WTC11 (cell line): ENCODE measurements at places on chromosomes 6 and 20. TPM values are rescaled to one million over a fixed set of nuclear protein-coding genes. Genes with fewer than 3 reads are reported as not detected.

- no peaks in the 10 kb centered on the region for H3K36me3 ChIP-seq
- H3K27ac ChIP-seq: peak overlapping the region; percentile 66
- peak; percentile 21 for DNase-seq
- peak overlapping the region; percentile 45 for H3K4me3 ChIP-seq
Measured at GRCh38 chr6:6293317-6293716, 27.1 kb downstream of the F13A1 start.

DNA sequence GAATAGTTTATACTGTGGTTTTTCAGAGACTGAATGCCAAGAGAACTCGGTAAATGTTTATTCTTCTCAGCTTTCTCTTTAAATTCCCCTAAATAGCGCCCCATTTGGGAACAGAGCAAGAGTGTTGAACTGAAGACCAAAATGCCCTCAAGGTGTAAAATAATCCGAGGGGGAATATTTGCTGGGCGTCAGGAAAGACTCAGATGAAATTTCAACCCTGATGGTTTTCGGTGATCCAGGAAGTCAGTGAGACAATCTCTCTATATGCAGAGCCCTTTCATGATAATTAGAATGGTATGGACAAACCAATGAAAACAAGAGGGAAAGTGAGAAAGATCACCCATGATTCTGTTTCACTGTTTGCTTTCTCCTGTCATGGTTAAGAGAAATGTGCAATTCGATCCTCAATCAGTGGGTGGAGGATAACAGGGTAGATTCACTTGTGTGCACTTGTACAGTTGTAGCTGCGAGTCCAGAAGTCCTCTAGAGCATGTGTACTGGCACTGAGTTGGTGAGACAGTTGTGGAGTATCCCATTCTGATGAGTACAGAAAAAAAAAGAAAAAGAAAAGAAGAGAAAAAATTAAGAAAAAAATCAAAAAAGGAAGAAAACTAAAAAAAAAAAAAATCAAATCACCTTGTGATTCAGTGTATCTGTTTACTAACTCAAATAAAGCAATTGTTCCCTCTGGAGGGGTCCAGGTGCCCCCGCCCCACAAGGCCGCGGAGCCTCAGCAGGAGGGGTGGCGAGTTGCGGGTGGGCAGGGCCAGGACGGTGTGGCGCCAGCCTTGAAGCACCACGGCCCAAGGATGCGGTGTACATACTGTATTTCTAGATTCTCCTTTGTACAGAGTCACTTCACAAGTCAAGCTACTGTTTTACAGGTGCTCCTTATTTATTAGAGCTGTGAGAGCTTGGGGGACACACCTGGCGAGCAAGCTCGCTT lies 164.9 kb downstream of the SCML4 start:
- no peak for DNase-seq
- no peaks in the 10 kb centered on the region; the same call in 1 of the 2 replicates for H3K36me3 ChIP-seq
- peaks cover 76% of the 10 kb centered on the region for H3K4me1 ChIP-seq
- peak overlapping the region; percentile 90 for H3K27ac ChIP-seq

The OPRL1 gene
- 1.7 to 2.2 TPM (median 2.0 TPM) in 3 replicates for total RNA-seq

The PLG gene
- 0.46 to 1.4 TPM (median 0.72 TPM) in 3 replicates for total RNA-seq

The ZC2HC1B gene
- total RNA-seq: not detected in 3 replicates

The CALHM5 gene
- total RNA-seq: 0.07 to 0.11 TPM (median 0.09 TPM) in 3 replicates

The C2 gene
- 1.3 TPM in 3 replicates for total RNA-seq

The CLDN20 gene
- not detected in 3 replicates for total RNA-seq
